Renal cortex interstitium (tissue), 15 donors: ENCODE measurements at places on chromosomes 7 and 10. TPM values are rescaled to one million over a fixed set of nuclear protein-coding genes. Genes with fewer than 3 reads are reported as not detected.

Gene PAXIP1
- polyA plus RNA-seq: 26.3 TPM

DNA sequence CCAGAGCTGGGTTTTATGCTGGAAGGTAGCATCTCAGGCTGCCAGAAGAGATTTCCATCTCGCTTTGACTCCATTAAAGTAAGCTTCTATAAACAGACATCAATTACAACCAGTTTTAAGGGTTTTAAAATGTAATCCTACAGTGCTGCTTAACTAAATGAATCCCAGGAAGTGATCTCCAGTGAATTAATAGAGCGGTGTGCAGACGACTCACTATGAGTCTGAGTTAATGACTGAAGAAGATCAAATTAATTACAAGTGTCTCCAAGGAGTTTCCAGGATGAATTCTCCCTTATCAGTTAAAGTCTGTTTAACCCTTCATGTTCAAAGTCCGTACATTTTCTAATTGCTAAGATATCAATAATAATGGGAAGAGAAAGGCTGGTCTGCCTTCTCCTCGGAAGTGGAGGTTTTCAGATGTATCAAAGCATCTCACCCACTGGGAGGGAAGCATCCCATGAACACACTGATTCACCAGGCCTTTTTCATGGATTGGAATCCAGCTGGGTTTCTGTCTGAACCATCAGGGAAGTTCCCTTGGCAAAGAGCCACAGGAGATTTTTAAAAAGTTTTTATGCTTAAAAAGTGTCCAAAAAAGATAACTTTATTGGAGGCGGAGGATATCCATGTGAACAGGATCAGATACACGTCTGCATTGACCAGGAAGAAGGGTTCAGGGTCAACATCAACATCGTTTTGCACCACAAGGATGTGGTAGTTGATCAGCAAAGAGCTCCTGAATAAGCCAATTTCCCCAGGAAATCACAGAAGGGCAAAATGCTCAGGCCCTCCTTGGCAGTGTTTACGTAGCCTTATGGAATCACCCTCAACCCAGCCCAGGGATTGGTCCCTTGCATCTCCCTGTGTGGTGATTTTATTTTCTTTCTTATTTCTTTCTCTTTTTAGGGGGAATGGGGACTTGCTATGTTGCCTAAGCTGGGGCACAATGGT is 288.2 kb downstream of the POU6F2 start:
- DNase-seq: no peak

DNA sequence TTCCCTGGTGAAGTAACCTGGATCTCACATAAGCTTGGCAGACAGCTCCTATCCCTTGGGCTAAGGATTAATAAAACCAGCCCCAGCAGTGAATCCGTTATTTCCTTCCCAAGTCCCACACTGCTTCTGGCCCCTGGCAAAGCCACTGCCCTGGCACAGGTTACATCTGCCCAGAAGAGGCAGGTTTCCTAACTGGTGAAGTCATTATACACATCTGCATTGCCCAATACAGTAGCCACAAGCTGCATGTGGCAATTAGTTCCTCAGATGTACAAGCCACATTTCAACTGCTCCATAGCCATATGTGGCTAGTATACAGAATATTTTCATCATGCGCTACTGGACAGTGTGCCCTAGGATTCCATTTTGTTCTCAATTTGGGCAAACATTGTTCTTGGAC is 273.0 kb downstream of the GRM8 start:
- DNase-seq: no peak

GRCh38 chr7:90424720-90425119 is 21.5 kb downstream of the CLDN12 start:
- no peak for DNase-seq

GRCh38 chr10:26361351-26361750 is 76.8 kb upstream of the APBB1IP start:
- no peak for DNase-seq

DNA sequence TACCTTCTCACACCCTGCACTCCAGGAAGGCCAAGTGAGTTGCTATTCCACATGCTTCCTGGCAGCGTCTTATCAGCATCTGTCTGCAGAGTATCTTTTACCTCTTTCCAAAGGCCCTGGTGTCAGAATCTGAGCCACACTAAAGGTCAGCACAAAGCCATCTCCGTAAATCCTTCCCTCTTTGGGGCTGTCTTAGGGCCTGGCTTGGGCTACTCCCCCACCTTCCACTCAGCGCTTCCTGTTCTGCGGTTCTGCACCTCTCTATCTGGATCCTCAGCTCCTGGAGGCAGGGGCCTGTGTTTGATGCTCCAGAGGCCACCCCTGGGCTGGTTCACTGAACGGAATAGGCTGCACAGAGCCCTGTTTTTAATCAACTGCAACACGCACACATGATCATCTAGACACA is 334.8 kb upstream of the GALNT17 start:
- no peak for DNase-seq

DNA sequence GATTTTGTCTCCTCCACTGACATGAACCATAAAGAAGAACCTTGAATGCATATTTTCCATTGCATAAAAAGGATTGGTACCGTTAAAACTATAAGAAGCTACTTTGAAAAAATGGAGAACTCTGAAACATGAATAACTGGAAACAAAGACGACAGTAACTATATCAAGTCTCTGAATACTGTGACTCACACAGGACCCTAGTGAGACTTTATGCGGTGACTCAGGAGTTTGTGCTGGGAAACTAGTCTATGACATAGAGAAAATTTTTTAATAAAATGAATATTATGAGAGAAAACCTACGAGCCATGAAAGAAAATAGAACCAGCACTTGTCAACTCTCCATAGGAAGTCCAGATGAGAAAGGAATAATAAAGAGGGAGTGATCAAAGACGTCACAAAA is 339.9 kb upstream of the ADARB2 start:
- no peak for DNase-seq

DNA sequence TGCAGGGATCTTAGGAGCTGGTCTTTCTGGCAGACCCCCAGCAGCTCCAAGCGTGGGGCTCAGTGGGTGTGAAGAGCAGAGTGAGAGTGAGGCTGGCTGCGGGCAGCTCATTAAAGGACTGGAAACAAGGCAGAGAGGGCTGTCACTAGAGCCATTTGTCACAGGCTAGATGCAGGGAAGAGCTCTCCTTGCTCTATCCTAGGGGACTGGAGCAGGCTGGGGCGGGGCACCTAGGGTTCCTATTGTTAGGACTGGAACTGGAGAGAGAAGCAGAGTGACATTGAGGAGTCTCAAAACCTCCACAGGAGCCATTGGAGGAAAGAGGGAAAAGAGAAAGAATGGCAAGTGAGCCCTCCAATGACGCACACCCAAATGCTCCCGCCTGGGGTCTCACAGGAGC is 772 bp upstream of the DDC start:
- no peak for DNase-seq

Gene EIF5AL1
- 1.6 TPM for polyA plus RNA-seq

Gene CYP17A1
- 0.39 TPM for polyA plus RNA-seq

Gene ICA1
- 50.7 TPM for polyA plus RNA-seq

DNA sequence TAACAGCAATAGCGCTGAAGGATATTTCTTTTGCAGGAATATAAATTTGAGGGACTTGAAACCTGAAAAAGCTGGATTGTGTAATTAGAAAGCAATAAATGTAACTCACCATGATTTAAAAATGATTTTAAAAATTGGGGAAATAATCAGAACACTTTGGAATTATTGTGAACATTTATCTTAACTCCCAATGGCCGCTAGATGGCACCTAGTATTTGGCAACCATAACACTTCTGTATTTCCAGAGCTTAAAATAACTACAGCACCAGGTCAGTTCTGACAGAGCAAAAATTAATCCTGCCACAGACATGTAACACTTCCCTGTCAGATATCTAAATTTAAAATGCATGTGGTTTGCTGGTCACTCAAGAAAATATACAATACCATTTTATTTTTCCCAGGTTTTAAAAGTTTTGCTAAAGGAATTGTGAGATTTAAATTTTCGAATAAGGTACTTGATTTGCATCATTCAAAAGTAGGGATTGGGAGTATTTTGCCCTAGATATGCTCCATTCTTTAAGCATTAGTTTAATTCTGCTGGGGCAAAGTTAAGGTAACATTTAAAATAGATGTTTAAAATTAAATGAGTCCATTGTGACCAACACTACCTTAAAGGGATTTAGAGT is 144.5 kb downstream of the PPP1R3A start:
- DNase-seq: no peak

Gene KCND2
- 2.6 TPM for polyA plus RNA-seq

DNA sequence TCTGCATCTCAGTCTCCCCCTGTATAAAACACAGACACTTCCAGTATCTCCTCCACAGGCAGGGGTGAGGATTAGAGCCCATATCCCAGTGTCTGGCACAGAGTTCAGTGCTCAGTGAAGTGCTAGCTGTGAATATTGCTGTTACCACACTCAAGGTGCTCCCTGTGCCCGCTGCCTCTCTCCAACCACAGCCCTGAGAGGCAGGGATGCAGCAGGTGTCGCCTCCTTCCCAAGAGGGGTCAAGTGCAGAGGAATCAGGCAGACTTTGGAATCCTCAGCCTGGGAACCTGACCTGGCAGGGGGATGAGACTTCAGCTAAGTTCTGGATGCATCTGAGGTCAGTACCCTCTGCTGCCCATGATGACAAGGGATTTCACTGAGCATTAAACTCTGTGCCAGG is 163.1 kb downstream of the GFRA1 start:
- no peak for DNase-seq

DNA sequence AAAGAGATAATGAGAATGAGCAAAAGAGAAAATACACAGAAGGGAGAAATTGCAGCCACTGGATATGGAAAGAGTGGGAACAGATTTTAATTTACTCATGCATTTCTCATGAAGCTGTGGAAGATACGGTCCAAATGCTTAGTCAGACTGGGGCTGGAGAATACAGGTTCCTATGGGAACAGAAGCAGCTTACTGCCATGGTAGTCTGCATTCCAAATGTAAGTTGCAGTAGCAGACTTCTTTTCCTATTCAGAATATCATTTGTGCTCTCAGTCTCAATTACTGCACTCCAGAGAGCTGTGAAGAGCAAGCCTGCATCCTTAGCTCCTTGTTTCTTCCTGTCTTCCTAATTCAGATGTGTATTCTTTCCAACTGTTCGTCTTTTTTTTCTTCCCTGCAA is 190.8 kb upstream of the TMEM196 start:
- DNase-seq: no peak

DNA sequence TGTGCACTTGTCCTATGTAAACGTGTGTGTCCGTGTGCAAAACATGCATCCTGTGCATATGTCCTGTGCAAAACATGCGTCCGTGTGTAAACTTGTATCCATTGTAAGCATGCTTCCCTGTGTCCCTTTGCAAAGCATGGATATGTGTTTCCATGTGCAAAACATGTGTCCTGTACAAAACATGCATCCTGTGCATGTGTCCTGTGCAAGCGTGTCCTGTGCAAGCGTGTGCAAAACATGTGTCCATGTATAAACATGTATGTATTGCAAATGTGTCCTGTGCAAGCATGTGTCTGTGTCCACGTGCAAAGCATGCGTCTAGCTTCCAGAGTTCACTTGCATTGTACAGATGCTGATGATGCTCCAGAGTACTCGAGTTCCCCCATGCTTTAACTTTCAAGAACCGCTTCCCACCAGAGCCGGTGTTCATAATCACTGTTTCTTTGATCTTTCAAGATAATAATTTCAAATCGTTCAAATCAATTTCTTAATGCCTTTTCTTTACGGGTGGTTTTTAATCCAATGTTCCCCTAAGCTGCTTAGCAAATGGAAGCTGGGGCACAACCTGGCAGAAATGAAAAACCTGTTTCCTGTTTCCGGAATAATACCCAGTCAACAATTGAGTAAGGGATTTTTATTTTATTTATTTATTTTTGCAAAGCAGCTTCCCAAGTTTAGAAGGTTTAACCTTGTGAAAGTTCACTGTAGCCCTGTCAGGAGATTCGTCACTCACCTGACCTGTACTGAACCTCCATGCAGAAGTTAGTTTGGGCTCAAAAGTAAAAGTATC is 641 bp upstream of the ASB13 start:
- DNase-seq: no peak

Gene HOXA2
- 10.8 TPM for polyA plus RNA-seq
